Glomerular endothelial cell (primary cell): ENCODE measurements at places on chromosomes 7 and 10.

- DNase-seq = no peak
Observed at GRCh38 chr7:151223728-151224127, 3.3 kb downstream of the ABCF2 start.

DNA sequence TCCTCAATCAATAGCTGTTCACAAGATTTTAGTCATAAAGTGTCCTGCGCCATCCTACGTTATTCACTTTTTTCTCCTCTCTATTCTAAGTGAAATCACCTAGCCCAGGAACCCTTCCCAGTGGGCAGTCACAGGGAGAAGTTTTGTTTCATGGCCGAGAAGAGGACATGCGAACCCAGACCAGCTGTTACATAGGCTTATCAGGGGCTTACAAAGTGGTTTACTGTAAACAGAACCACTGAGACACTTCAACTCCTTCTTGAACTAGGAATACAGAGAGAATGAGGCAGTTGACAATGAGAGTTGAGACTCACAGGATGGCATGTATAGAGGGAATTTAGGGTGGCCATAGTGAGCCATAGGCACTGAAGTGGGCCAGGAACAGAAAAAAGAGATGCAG lies 246.9 kb upstream of the GLI3 start:
- no peak for DNase-seq

GRCh38 chr10:82882722-82883121 lies 1007.7 kb downstream of the NRG3 start:
- DNase-seq = no peak

DNA sequence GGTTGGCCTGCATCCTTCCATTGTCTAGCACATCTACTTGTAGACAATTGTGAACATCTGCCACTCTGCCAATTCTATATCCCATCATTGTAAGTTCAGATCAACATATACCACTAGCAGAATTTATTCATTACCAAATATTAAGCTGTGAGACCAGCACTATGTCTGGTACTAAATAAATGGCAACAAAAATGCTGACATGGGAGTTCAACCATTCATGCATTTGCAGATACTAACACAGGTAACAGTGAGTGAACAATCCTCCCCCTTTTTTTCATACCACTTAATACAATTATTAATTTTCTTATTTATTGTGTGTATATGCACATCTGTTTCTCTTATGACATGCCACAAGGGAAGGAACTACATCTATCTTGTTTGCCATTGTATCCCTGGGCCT lies 11.9 kb downstream of the POLR1F start:
- no peak for DNase-seq

DNA sequence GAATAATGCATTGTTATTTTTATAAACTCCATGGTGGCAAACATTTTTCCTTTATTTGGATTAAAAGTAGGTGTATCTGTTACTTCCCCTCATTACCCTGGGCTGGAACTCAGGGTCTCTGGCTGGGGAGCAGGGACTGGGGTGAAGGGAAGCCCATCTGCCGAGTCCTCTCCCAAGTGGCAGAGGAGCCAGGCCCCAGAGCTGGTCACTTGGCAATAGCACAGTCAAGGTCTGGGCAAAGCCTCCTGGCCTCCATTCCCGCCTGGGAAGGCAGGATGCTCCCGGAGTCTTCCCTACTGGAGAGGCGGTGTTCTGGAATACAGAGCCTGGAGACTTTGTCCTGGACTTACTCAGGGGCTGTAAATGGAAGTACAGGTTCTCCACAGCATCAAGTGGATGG lies 76.2 kb downstream of the CDH23 start:
- DNase-seq = no peak

DNA sequence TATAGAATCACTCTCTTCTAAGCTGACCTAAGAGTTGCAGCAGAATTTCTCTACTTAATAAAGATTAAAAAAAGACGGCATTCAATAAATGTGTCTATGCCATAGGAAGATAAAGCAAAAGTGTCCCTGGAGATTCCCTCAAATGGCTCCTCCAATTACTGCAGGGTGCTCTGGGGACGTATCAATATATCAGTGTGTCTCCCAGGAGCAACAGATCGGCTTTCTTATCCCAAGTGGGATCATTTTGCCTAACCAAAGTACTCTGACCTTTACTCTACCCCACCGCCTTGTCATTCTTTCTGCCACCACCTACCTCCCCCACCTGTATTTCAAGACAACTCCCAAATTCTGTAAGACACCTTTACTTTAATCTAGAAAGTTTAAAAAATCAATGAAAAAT lies 202.0 kb upstream of the SEMA3C start:
- DNase-seq = no peak

DNA sequence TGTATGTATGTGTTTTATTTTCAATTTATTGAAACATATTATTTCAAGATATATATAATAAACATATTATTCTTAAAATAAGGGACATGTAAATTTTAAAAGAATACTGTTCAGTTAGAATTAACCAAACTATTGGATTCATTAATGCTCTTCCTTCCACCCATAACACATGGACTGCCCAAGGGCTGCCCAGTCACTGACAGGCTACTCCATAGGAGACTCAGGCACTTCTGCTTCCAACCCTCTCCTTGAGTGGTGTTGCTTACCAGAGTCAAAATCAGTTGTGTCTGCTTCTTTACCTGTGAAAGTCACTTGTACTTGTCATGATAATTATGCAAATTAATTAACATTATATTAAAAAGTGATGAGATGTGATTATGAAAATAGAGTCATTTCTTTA lies 9.8 kb upstream of the GPR37 start:
- DNase-seq = no peak

DNA sequence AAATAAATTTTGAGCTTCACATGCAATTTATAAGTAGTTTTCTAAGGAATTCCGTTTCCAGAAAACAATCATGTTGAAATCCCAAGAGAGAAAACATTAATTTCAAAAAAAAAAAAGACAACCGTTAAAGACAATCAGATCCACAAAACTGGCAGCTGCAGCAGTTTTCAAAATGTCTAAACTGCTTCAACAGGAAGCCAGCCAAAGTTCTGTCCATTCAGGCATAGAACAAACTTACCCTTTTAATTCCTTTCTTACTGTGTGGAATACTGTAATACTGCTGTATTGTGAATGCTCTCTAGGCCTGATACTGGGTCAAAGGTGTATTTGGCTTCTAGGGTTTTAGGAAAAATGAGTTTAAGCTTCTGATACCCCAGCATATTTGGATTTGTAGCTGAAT lies 31.6 kb downstream of the HOXA1 start:
- no peak for DNase-seq

DNA sequence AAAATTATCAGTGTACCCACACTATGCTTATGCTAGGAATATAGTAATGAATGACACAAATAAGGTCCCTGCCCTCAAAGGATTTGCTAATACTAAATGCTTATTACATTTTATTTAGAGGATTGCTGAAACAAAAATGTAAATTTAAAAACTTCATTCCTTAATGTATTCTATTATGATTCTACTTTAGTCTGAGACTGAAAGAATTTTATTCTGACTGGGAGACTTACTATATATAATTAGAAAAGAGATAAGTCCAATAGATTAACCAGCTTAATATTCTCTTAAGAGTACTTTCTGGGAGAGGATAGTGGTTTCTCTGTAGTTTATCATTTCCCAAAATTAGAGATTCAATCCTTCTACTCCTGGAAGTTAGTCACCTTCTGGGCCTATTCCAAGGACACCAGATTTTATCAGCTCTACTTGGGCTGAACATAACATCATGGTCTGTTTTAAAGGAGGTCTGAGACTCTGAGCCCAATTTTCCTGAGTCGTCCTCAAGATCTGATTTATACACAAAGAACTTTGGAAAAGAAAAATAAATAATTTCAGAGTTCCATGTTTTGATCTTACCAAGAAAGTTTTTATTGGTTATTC lies 41.1 kb downstream of the ASZ1 start:
- DNase-seq = no peak

DNA sequence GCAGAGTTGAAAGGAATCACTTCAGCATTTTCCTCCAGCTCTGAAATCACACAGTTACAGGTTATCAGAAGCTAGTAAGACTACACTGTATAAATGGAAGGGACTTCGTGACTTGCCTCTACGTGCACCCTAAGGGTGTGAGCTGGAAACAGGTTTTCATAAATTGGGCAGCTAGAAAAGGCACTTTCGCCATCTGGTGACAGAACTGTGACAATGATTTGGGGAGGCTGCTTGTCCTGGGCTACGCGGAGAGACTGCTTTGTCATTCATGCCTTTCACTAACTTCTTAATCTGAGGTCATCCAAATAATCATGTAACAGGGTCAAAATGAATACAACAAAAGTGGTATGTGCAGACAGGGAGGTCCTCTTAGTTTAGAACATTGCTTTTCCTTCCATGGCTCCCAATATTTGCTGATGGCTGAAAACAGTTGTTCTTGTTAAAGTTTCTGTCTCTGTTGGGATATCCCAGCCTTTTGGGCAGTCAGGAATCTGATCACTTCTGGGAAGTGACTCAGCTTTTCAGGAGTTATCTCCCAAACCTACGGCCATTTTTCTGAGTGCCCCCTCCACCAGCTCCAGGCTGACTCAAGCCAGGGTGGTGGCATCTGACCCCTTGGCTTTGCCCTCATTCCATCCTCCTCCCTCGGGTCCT lies 17.8 kb downstream of the VWC2 start:
- DNase-seq = no peak

GRCh38 chr7:37174460-37174859 lies 274.2 kb downstream of the ELMO1 start:
- no peak for DNase-seq

- DNase-seq = no peak
Observed at GRCh38 chr10:73032536-73032935, 64.1 kb downstream of the P4HA1 start.

DNA sequence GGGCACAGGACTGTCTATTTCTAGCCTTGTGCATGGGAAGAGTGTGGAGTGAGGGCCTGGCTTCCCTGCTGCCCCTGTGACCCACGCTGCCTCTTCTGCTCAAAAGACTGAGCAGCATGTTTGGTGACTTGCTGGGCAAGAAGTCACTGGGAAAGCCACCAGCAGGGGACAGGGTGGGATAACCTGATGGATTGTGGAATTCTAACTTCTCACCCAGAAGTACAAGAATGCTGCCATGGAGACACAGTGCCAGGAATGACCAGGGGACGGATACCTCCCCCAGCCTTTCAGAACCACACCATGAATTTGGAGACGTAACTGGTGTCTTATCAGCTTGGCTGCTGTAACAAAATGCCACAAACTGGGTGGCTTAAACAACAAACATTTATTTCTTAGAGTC lies 28.4 kb downstream of the GALNTL5 start:
- no peak for DNase-seq

- no peak for DNase-seq
Observed at GRCh38 chr7:157176771-157177170, 38.0 kb downstream of the UBE3C start.

DNA sequence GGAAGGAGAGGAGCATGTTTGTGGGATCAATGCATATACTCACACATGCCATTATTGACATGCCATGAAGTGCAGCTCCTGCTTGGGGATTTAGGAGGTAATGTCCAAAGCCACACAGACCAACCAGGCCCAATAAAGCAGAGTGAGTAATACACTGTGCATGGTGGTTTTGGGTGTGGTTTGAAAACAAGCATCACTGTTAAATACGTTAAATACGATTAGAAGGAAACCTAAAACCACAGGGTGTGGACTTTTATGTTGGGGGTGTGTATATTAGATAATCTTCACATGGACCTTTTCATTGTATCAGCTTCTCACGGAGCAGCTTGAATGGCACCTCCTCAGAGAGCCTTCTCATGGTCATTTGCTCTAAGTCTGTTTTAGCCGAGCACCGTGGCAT lies 10.4 kb upstream of the EIF3A start:
- no peak for DNase-seq

GRCh38 chr7:130010689-130011412 lies 40.3 kb downstream of the ZC3HC1 start:
- DNase-seq = peak; percentile 86

DNA sequence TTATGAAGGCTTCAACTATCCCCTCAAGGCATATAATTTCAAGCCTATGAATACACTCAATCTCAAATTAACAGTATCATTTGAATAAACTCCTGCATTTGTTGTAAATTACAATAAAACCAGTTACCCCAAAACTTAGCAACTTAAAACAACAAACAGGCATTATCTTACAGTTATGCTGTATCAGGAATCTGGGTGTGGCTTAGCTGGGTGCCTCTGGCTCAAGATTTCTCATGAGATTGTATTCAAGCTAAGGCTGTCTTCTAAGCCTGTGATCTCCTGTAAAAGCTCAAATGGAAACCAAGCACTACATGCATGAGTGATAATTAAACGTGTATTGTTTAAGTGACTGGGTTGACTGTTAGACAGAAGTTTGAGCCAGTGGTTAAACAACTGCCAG lies 341.0 kb upstream of the PHF14 start:
- no peak for DNase-seq

DNA sequence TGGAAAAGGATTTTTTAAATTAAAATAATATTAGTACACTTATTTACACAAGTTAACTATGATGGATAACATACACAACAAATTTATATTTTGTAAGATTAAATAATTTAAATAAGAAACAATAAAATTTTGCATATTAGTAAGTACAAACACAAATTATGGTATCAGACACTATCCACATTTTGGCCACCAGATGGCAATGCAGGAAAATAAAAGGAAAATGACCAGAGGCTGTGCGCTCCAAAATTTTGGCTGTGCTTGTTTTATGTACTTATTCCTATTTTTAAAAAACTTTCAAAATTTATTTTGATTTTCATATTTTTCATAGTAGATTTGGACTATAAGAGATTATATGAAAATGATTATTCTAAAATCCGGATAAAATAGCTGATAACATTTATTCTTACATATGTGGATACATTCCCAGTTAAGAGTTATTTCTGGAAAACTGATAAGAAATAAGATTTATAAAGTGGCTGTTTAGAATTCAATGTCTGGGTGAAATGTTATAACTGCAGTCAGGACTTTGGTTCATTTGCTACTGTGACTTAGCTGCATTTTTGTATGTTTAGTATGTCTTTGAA lies 274.7 kb upstream of the HGF start:
- DNase-seq = no peak

- peak; percentile 97 for DNase-seq
Observed at GRCh38 chr7:84637568-84638338, 443.2 kb upstream of the SEMA3A start.

- no peak for DNase-seq
Observed at GRCh38 chr7:132575982-132576720, at the start of gene PLXNA4. PLXNA4 (minus strand) TSS chr7:132576470; CDS start chr7:132508693, 67,777 bp downstream.

- no peak for DNase-seq
Observed at GRCh38 chr10:50369931-50370330, 118.6 kb upstream of the ASAH2 start.

DNA sequence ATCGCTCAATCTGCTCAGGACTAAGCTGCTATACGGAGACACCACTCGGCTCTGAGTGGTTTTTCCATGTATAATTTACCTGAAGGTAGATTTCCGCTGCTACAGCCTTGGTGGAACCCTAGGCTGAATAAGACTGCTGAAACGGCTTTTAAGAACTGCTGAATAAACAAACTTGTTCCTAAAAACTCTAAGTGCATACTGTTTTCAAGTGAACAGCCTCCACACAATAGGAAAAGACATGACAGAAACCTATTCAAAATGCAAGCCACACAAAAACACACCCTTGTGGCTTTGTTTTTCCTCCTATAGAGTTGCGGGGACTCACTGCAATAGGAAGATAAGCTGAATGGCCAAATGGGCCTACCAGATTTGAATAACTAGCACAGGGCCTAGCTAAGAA lies 117.2 kb downstream of the UBE2H start:
- DNase-seq = no peak

- DNase-seq = no peak
Observed at GRCh38 chr7:119341822-119342221, 931.2 kb upstream of the KCND2 start.

- DNase-seq = no peak
Observed at GRCh38 chr7:105782391-105783042, 93.9 kb downstream of the ATXN7L1 start.
